Cardiac fibroblast (primary cell): ENCODE measurements at places on chromosomes 1 and 21.

DNA sequence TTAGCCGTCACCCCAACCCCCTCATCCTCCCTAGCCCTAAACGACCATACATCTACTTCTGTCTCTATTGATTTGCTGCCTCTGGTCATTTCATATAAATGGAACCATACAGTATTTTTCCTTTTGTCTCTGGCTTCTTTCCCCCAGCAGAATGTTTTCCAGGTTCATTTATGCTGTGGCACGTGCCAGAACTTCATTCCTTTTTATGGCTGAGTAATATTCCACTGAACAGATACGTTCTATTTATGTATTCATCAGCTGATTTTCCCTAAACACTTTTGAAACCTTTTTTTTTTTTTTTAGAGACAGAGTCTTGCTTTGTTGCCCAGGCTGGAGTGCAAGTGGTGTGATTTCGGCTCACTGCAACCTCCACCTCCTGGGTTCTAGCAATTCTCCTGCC, 181.1 kb downstream of the CAMTA1 start:
- DNase-seq: no peak

GRCh38 chr1:88888750-88889149, 2.6 kb downstream of the GTF2B start:
- DNase-seq: no peak

GRCh38 chr1:15295696-15296095, 48.7 kb downstream of the FHAD1 start:
- no peak for DNase-seq

- DNase-seq: no peak
Measured at GRCh38 chr1:36212782-36213181, 11.5 kb upstream of the THRAP3 start.

DNA sequence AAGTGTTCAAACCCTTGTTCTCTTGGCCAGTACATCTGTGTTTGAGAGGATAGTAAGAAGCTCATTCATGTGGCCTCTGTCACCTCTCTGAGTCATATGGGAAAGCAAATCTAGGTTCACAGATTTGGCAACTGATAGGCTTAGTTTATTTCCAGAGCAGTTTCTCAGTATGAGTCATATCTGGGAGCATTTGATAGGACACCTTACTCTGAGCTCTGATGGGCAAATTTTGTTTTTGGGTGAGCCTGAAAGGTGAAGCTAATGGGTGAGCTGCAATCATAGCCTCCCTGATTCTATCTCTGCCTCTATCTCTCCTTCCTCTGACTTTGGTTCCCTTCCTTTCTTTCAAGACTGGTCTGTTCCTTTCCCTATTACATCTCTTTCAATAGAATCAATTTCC, 134.4 kb downstream of the S1PR1 start:
- peak; percentile 67 for DNase-seq

DNA sequence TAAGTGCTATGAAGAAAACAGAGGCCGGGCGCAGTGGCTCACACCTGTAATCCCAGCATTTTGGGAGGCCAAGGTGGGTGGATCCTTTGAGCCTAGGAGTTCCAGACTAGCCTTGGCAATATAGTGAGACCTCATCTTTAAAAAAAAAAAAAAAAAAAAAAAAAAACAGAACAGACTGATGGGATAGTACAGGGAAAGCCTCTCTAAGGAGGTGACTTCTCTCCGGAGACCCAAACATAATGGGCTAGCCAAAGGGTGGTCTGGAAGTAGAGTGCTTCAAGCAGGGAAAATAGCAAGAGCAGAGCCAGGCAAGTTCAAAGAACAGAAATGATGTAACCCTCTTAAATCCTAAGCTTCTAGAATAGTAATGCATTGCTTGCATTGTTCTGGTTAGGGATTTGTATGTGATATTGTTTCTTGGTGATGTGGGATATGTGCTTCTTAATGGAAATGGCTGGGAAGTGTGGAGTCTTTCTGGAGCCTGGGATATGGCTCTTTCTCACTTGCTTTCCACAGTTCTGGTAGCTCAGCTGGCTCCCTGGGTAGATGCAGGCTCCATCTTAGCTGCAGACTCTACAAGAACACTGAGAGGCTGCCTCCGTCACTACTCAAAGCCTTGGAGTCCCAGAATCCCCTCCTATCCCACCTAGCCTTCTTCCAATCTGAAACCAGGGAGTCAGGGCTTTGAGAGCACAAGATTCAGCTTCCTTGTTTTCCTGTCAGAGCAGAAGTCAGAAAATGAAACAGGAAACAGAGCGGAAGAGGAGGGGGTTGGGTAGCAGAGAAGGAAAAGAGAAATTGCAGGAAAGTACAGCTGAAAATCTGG, 1.9 kb upstream of the PIGV start:
- peak; percentile 38 for DNase-seq

DNA sequence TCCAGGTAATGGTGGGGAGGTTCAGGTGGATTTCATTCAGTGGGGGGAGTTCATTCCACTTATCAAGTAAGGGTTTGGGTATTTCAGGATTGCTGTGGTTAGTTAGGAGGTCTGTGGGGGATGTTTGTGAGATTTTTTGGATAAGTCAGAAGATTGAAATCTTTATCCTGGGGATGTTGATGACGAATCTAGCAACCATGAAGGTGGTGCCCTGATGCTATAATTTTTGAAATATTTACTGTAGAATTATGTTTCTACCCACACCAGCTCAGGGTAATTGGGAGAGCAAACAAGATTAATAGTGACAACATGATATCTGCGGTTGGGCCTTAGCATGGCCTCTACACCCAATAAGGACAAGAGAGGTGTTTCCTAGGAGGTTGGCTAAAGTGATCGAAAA, 28.3 kb downstream of the SUCO start:
- DNase-seq: no peak

DNA sequence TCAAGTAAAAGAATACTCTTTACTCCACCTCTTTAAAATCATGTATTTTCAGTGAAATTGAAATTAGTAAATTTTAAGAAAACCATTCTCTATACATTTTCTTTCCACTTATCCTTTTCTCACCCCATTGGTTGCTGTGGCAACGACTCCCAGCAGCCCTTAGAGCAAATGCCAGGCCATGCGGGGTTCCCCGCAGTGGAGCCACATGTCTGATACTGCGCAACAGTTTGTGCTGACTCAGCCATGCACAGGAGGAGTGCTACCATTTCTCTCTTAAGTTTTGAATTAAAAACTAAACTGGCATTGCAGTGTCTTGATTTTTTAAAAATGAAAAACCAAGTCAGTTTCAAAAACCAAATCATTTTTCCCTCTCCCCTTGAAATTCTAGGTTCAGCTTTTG, 214.1 kb upstream of the L1TD1 start:
- DNase-seq: peak; percentile 22

DNA sequence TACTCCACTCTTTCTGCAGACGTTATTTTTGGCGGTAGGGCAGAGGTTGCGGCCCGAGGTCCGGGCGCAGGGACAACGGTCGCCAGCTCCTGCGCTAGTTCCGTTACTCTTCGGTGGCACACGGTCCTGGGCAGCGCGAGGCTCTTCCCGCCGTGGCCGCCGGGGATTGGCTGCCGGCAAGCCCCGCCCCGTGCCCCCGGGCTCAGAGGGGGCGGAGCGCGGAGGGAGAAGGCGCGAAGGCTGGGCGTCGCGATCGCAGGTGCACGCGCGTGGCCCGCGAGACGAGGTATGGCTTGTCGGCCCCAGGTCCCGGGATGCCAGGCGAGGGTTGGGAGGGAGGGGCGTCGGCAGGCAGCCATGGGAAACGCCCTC, 518 bp upstream of the SHE start:
- no peak for DNase-seq

GRCh38 chr1:34648501-34648900, 106.3 kb upstream of the GJB5 start:
- DNase-seq: no peak

- DNase-seq: peak; percentile 94
Measured at GRCh38 chr1:220300442-220301121, 28.3 kb upstream of the RAB3GAP2 start.

GRCh38 chr1:248837045-248837780, 811 bp upstream of the ZNF672 start:
- no peak for DNase-seq

DNA sequence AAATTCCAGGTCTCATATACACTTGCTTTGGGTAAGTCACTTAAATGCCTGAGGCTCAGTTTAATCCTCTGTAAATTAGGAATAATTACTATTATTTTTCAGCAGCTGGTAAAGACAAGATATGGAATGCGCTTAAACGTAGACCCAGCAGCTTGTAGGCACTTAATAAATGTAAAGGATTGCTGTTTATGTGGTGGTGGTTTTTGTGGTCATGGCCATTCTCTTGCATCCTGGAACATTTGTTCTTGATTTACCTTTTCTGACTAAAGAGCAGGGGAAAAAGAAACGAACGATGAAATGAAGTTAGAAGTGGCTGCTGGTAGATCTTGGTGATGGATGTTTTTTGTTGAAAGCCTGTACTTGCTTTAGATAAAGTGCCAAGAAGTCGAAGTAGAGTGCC, 195.0 kb upstream of the FOXD3 start:
- DNase-seq: no peak

- DNase-seq: no peak
Measured at GRCh38 chr1:29673669-29674626, 437.6 kb downstream of the PTPRU start.

DNA sequence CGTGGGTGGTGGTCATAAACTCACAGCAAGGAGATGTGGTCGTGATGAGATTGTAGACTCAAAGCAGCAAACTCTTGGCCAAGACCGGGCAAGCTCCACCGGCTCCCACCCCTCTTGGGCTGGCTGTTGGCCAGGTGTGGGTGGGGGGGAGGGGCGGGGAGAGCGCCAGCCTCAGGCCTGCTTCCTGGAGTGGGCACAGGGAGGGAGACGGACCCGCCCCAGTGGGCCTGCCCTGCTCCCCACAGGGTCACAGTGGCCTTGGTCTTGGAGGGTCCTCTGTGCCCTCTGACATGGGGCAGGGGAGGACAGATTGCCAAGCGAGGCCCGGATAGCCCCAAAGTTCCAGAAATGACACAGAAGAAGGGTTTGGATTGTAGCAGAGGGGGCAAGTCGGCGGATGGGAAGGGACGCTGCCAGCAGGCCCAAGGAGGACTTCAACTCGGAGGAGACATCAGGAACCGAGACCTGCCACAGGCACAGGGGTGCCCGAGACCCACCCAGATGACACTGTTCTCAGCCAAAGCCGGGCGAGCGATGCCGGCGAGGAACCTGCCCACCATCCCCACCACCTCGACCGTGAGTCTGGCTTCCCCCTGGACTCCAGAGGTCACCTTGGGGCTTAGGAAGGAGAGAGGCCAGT, 85.4 kb upstream of the ACTRT2 start:
- DNase-seq: no peak

DNA sequence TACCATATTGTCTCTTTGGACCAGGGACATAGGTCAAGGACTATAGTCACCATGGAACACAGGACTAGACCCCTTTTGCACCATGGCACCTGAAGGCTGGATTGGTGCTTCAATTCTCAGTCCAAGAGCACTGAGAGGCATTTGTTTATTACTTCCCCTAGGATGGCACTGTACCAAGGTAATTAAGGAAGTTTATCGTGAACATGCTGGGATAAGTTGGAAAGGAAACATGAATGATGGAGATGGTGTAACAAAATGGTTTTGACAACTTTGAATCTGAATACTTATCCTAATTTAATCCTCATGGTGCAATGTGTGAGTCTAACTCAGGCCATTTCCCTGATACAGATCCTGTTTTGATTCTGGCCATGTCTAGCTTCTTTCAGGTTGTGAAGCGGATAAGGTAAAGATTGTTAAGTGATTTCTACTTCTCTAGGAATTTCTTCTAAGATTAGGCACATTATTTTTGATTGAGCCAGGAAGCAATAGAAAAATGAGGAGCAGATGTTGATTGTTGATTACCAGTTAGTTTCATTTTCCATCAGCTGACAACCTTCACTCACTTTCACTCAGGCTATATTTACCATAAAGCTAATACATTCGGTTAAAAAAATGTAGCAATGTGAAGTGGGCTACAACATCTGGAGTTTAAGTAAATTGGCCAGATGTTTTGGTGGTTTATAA, 37.3 kb upstream of the SIPA1L2 start:
- DNase-seq: no peak

- no peak for DNase-seq
Measured at GRCh38 chr1:201820413-201820812, 8.5 kb upstream of the IPO9 start.

DNA sequence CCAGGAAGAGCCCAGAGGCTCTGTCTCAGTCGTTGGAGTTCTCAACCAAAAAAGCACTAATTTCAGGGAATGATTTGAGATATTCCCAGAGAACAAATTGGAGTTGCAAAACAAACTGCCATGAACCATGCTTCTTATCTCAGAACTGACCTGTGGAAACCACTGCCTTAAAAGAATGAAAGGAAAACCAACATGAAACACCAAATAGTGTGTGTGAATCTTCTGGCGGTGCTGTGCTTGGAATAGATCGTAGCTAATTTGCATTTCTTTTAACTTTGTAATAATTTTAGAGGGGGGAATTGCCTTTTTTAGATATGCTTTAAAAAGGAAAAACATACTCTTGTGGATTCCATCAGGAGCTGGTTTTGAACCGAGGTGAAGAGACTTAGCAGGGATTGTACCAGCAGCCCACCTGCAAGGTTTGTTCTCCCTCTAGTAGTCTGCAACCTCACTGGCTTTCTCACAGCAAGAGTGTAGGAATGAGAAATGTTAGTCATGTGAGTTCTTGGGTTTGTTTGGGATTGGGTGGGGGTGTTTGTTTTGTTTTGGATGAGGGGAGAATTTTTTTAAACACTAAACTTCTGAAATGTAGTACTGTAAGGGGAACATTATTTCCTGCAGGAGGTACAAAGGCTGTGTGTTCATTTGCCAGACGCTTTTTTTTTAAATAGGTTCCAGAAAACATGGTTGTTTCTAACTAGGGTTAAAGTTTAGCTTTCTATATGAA, 45.7 kb upstream of the ANGPTL1 start:
- DNase-seq: no peak

GRCh38 chr1:81226603-81226928, 574.2 kb upstream of the ADGRL2 start:
- DNase-seq: no peak

GRCh38 chr1:89622895-89623294, 10.0 kb upstream of the LRRC8C start:
- peak; percentile 50 for DNase-seq

GRCh38 chr1:204132718-204133117, 19.1 kb downstream of the ETNK2 start:
- no peak for DNase-seq

- DNase-seq: no peak
Measured at GRCh38 chr21:14244911-14245310, 29.0 kb downstream of the RBM11 start.

DNA sequence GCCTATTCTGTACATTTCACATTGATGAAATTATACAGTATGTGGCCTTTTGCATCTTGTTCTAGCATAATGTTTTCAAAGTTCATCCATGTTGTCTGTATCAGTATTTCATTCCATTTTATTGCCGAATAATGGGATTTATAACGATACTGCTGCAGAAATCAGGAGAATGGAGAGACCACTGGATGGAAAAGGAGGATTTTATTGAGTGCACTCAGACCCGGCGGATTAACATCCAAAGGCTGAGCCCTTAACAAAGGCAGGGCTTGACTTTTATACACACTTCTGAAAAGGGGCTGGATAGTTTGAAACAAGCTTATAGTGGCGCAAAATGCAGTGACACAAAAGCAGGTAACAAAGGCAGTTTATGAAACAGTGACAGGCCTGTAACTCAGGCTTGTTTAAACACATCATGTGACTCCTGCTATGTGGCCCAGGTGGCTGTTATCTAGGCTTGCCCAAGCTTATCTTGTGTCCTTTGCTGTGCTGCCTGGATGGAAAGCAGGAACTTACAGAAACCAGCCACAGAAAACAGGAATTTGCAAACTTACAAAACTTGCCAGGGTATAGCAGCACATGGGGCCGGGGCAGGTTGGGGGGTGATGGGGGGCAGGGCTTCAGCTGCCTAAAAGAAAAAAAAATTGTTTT, 32.8 kb upstream of the KCNJ15 start:
- DNase-seq: peak; percentile 54

- peak; percentile 57 for DNase-seq
Measured at GRCh38 chr1:23718482-23718881, 24.8 kb upstream of the ELOA start.

- DNase-seq: peak; percentile 62
Measured at GRCh38 chr1:64006276-64007051, 197.0 kb upstream of the UBE2U start.
